ENCODE measurements at places on chromosomes 7 and 10. TPM values are rescaled to one million over a fixed set of nuclear protein-coding genes. Genes with fewer than 3 reads are reported as not detected.

- DNase-seq, result no peak
Measured at GRCh38 chr10:113822174-113822573, 31.7 kb downstream of the DCLRE1A start.

- DNase-seq, result no peak
Measured at GRCh38 chr7:29315892-29316270, 121.3 kb downstream of the CHN2 start.

GRCh38 chr7:28378574-28379149 lies 33.7 kb upstream of the CREB5 start:
- DNase-seq, result no peak

Gene HYAL4
- 1.2 TPM for total RNA-seq

- no peak for DNase-seq
Measured at GRCh38 chr7:70719125-70719524, 412.8 kb upstream of the GALNT17 start.

GRCh38 chr7:68078157-68078710 lies 1081.6 kb downstream of the TYW1 start:
- no peak for DNase-seq

Gene CNNM1
- 3.8 TPM for total RNA-seq

DNA sequence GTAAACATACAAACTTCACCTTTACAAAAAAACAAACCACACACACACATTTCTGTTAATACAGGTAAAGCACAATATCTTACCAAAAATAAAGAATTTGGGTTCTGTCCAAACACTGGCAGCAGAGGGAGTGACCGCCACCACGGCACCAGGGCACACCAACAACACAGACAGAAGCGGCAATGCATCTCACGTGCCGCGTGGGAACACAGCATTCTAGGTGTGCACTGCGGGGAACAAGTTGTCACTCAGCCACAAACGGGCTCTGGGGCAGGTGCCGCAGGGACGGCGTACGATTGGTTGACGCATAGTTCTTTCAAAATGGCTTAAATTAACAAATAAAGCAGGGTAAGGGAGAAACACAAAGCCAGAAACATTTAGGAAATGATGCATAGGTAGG lies 22.3 kb downstream of the PDGFA start:
- DNase-seq, result no peak

Gene FBXO24
- 1.3 TPM for total RNA-seq

GRCh38 chr10:22305721-22306120 lies 10.5 kb upstream of the COMMD3 start:
- DNase-seq, result no peak

- DNase-seq, result no peak
Measured at GRCh38 chr7:31924251-31924650, 146.0 kb downstream of the PDE1C start.

GRCh38 chr7:99374111-99375064 lies at the start of gene ARPC1B:
Gene ARPC1B, plus strand, starts transcription at chr7:99374730. Its CDS starts 10,985 bp downstream, at chr7:99385715.
- peak; percentile 92 for DNase-seq

Gene EBLN1
- total RNA-seq, result not detected

DNA sequence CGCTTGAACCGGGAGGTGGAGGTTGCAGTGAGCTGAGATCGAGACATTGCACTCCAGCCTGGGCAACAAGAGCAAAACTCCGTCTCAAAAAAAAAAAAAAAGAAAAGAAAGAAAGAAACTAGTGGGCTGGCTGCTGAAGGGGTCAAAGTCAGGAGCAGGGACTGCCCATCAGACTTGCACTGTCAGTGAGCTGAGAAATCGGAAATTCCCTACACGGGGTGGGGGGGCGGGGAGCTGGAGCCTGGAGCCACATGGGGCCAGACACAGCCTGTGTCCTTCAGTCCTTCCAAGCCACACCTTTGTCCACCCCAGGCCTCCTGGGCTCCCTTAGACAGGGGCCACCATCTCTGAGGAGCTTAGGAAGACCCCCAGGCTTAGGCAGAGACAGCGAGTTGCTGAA lies 34.5 kb downstream of the SRRM3 start:
- no peak for DNase-seq

Gene HOXA1
- not detected for total RNA-seq

DNA sequence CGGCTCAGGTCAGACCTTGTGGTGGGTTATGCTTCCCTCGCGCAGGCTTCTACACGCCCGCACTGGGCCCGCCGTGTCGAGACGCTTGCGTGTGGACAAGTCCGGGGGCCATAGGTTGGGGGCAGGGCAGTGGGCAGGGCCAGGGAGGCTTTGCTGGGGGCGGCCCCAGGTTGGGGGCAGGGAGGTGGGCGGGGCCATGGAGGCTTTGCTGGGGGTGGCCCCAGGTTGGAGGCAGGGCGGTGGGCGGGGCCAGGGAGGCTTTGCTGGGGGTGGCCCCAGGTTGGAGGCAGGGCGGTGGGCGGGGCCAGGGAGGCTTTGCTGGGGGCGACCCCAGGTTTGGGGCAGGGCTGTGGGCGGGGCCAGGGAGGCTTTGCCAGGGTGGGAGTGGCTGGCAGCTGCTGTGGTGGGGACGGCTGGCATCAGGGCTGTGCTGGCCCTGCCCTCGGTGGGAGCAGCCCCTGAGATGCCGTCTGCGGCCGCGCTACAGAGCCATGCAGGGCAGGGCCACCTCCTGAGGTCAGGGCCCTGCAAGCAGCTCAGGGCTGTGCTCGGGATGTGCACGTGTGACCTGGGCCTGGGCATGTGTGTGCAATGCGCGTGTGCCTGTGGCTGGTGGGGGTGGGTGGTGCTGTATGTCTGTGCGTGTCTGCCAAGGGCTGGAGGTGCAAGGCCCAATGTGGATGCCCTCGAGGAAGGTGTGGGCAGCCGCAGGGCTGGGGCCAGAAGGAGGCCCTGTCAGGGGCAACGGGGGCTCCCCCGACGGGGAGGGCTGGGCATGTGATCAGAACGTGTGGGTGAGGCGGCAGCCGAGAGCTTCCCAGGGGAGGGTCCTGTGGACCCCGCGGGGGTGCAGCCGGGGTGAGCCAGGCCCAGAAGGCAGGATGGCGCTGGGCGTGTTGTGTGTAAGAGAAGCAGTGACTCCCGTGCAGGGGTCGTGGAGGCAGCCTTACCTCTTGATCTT lies 72.5 kb upstream of the NKX6-2 start:
- peak; percentile 51 for DNase-seq

GRCh38 chr7:29556405-29557195 lies 7.0 kb upstream of the PRR15 start:
- no peak for DNase-seq

- peak; percentile 77 for DNase-seq
Measured at GRCh38 chr10:28738200-28738599, 60.9 kb downstream of the BAMBI start.

Gene SEC61A2
- total RNA-seq, result 46.5 TPM

- DNase-seq, result no peak
Measured at GRCh38 chr7:104962781-104963180, 51.2 kb upstream of the KMT2E start.

DNA sequence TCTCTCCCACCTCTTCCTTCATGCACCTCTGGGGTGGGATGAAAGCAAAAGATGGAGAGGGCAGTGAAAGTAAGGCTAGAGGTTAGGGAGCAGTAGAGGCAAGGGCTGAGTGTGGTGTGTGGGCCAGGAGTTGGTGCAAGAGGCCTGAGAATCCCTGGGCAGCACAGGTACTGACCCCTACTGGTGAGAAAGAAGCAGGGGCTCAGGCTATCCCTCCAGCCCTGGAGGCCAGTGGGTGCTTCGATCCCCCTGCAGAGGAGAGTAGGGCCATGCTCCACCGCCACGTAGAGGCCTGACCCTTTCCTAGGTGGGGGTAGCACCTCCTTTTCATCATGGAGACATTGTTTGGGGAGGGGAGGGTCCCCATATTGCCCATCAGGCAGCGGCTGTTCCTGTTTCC lies 9.8 kb downstream of the CDHR1 start:
- DNase-seq, result peak; percentile 77

DNA sequence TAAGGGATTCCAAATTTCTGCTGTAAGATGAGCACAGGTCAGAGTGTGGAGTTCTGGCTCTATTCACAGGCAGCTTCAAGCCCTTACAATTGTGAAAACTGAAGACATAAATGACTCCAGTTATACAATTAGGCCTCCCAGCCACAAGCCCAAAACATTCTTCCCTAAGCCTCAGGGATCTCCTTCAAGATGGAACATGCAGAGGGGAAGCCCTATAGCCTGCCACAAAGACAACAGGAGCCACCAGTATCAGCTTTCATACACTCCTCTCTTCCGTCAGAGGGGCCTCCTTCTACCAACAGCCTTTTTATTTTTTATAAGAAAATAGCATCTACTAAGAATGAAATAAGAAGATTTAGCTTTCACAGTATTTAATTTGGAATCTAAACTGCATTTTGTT lies 46.5 kb downstream of the DLD start:
- DNase-seq, result no peak

DNA sequence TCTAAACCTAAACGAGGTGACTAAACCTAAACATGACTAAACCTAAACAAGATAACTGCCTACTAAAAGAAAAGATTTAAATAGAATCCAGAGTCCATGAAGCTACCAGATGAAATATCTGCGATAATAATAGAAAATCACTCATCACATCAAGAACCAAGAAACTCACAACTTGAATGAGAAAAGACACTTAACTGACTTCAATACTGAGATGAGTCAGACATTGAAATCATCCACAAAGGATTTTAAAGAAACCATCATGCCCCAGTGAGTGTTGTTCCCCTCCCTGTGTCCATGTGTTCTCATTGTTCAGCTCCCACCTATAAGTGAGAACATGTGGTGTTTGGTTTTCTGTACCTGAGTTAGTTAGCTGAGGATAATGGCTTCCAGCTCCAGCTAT lies 416.0 kb downstream of the CALN1 start:
- DNase-seq, result no peak

DNA sequence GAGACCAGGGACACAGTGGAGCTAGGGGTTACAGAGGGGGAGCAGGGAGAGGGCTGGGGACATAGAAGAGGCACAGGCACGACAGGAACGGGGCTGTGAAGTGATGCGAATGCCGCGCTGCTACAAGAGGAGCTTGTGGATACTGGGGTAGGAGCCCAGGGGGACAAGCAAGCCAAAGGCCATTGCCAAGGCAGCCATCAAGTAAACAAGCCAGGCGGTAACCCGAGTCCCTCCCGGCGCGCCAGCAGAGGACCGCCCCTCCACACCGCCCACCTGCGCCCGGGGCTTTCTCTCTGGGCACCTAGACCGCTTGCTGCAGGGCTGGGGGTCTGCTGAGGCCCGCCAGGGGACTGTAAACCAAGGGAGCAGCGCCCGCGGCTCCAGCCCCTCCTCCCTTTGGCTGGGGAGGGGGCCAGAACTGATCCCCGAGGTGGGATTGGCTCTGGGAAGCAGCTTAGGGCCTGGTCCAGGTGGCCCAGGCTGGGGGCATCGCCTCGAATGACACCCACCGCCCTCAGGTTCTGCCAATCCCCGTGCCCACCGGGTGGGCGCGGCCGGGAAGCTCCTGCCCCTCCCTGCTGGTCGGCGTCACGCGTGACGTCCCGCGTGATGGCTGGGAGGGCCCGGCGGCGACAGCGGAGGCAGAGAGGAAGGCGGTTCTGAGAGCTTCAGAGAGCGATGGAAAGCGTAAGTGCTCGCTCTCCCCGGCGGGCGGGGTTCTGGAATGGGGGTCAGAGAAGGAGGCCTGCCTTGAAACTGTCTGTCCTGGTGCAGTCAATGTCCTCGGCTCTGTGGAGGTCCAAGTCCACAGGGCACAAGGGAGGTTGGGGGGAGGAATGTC lies 982 bp downstream of the SFXN3 start:
- DNase-seq, result peak; percentile 90

DNA sequence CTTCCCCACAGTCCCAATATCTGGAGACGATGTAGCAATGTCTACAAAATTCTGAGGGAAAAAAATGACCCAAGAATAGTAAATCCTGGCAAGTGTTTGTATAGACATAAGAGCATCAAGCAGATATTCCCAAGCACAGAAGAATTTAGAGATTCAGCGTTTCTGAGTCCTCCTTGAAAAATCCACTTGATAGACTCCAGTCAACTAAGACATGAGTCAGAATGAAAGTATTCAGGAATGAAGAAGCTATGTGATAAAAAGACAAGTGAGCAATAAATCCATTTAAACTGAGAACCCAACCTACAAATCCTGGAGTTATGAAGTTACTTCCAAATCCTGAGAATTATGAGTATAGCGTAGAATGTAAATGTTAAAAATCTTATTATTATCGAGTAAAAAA lies 86.1 kb upstream of the NPY start:
- DNase-seq, result no peak
